Epithelial cell of esophagus (primary cell): ENCODE measurements at places on chromosomes 4 and X.

DNA sequence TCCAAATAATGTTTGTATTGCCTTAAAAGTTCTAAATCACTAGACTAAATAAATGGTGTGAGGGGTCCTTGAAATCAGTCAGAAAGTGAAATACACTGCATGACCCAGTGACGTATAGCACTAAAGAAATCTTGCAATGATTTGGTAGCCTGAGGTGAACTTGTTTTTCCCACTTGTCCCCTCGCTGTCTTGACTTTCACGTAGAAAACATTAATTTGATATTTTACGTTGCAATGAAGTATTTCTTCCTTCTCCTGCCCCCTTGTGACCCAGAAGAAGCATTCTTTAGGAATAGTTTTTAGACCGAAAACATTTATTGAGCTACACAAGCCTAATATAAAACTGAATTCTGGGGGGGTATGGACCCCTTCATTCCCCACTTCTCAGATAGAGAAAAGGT is 3.7 kb downstream of the KLB start:
- DNase-seq = no peak

- DNase-seq = peak; percentile 51
Measured at GRCh38 chr4:142414366-142414990, 431.6 kb downstream of the INPP4B start.

- DNase-seq = peak; percentile 72
Measured at GRCh38 chrX:37846141-37846540, 1.2 kb downstream of the DYNLT3 start.

GRCh38 chr4:107734120-107734519 is 14.1 kb upstream of the PAPSS1 start:
- DNase-seq = peak; percentile 17

- DNase-seq = no peak
Measured at GRCh38 chrX:108216405-108216804, 124.8 kb downstream of the ATG4A start.

DNA sequence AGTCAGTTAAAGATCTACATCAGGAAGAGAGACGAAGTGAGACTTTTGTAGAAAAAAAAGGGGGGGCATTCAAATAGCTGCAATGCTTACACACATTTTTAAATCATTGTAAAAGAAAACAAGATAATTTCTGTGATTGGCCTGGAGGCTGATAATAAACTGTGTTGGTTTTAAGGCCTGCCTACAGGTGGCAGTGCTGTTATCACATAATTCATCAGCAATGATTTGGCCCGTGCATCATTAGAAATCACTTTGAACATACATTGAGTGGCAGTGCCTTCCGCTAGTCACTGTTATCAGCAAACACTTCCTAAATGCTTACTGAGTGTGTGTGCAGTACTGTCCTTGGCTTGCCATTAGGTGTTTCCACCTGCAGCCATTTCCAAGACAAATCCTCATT is 831.9 kb downstream of the TRIML1 start:
- peak; percentile 71 for DNase-seq
